Sciatic nerve (tissue), 2 donors: ENCODE measurements at places on chromosomes 11 and 22. TPM values are rescaled to one million over a fixed set of nuclear protein-coding genes. Genes with fewer than 3 reads are reported as not detected.

GRCh38 chr11:119460582-119460981 lies 37.6 kb upstream of the THY1 start:
- DNase-seq: no peak

DNA sequence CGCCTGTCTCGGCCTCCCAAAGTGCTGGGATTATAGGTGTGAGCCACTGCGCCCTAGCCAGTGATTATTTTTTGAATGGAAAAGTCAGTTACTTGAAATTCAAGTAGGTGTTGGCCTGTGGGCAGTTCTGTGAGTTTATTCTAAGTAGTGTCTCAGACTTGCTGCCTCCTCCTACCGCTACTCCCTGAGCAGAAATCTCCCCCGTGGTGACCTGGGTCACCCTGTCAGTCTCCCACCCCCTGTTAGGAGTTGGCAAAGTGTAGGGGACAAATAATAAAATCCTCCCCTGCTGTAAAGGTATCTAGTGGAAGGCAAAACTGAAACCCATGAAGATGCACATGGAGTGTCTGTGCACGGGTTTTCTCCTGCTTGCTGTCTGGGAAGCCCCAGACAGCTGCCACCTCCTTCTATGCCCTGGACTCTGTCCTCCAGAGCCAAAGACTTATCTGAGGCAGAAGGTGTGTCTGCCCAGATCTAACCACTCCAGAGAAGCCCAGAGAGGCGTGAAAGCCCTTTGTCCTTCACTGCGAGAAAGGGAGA lies 26.3 kb downstream of the SNAP29 start:
- DNase-seq: no peak

GRCh38 chr11:128506999-128507611 lies 80.3 kb downstream of the ETS1 start:
- DNase-seq: peak; percentile 79

- no peak for DNase-seq
Measured at GRCh38 chr11:95066716-95067038, at the start of gene SRSF8. TSS of gene SRSF8 (plus strand) at chr11:95066919. CDS start at chr11:95067227, 308 bp downstream.

The THAP12 gene
- total RNA-seq: 45.6 TPM

- DNase-seq: no peak
Measured at GRCh38 chr11:394034-394857, at the start of gene PKP3. TSS of gene PKP3 (plus strand) at chr11:394209. CDS start at chr11:394293, 84 bp downstream.

DNA sequence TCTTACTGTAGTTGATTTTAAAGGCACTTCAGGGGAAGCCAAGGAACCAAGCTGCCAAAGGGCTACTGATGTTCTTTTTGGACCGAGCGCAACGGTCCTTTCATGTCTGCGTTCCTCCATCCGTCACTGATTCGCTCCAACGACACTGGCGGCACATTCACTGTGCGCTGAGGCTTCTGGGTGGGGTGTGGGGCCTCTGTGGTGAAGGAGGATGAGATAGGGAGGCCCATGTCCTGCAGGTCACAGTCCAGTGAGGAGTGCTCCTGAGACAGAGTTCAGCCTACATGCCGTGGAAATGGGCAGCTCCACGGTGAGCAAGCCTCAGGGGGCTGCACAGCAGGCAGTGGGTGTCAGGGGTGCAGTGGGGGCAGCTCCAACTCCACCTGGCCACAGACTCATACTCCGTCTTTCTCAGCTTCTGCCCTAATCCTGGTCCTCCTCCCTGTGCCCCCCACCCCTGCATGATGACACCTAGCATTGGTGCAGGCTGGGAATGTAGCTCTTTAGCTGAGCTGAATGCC lies 87.8 kb upstream of the SHANK2 start:
- peak; percentile 25 for DNase-seq

DNA sequence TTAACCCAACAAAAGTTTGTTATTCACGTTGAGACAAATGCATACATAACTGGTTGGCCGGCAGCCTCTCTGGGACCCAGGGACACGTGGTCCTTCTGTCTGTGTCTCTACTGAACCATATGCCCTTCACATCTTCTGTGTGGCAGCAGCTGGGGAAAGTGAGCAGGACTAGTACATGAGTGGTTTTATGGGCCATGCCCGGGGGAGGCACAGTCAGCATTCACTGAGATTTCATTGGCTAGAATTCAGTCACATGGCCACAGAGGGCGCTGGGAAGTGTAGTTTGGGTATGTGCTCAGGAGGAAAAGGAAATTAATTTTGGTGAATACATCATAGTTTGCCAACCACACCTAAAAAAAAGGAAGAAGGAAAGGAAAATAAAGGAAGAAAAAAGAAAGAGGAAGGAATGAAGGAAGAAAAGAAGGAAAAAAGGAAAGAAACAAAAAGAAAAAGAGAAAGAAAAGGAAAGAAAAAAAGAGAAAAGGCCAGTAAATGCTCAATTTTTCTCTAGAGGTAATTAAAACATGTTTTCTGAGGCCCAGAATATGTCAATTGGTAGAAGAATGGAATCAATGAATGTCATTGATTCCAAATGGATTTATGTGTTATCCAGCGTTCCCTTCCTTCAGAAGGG lies 55.9 kb upstream of the KIRREL3 start:
- no peak for DNase-seq

DNA sequence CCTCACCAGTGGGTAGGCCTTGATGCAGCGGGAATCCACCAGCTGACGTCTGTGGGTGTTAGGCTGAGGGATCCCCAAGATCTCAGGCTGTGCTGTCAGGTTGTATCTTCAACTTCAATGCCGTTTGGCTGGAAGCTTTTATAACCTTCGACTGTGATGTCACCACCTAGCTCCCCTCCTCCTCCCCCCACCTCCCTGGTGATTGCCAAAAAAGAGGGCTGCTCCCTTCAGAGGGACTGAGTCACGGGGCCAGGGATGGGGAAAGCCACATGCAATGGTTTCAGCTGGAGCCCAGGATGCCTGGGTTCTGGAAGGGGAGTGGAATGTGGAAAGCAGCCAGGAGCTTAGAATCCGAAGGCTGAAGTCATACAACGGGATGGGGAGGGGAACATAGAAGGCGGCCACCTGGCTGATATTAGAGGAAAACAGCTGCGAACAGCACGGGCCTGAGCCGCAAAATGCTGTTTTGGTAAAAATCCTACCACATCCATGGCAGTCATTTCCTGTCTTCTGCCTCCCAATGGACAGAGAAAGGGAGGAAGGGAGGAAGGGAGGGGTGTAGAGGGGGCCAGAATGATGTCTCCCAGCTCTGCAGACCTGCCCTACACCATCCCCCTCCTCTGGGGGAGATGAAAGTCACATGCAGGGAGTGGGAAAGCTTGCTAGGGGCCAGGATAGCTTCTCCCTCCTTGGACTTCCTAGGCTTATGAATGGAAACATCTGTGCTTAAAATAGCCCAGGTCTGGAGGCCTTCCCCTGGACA lies at the start of gene LRRN4CL:
LRRN4CL (minus strand) TSS at position 110 of the 763 bp plus-strand sequence. CDS start 1,022 bp downstream, outside the sequence.
- DNase-seq: peak; percentile 89

- no peak for DNase-seq
Measured at GRCh38 chr11:59283825-59284772, 71.4 kb upstream of the MPEG1 start.

DNA sequence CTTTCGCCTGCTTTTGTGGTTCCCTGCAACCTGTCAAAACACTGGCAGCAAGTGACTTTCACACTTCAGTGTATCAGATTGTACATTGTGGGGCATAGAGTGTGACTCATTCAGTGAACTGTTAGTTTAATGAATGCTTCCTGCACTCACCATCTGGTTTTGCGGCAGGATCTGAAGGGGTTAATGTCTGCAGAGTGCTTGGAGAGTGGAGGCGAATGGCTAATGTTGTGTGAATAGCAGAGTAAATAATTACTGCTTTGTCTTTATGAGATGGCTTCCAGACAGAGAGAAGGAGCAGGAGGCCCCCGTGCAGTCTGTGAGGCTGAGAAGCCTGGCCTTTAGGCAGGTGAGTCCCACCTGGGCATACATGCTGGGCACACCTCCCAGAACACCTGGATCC lies 454.3 kb upstream of the KIRREL3 start:
- DNase-seq: no peak

DNA sequence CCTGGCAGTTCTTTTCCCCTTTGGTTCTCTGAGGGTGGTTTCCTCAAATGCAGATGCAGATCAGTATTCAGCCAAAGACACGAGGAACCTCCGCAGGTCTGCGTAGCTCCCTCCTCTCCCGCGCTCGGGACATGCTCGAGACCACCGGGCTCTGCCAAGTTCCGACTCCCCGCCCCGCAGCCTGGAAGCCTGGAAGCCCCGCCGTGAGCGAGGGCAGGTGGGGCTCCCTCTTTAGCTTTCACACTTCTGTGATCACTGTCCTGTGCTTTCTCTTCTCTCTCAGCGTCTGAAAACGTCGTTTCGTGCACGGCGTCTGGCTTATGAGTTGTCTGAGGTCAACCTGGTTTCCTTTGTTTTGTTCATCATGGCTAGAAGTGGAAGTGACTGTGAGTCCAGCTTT lies 26.6 kb downstream of the ZBED4 start:
- DNase-seq: no peak

The CRYBB2 gene
- not detected for total RNA-seq

DNA sequence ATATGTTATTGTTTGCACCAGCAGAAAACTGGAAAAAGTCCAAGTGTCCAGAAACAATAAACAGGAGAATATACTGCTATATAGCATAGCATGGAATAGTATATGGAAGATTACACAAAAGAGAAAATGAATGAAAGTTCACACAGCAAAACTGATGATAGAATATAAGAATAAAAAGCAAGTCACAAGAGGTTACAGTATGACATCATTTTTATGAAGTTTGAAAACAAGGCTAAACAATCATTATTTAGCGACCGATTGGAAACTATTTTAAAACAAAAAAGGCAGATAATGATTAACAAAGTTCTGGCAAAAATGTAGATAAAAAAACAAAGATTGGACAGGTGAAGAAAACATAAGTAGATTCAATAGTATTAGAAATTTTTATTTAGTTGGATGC lies 47.1 kb downstream of the SOX6 start:
- DNase-seq: no peak

The C11orf42 gene
- total RNA-seq: not detected

The PTPRCAP gene
- 4.2 TPM for total RNA-seq

DNA sequence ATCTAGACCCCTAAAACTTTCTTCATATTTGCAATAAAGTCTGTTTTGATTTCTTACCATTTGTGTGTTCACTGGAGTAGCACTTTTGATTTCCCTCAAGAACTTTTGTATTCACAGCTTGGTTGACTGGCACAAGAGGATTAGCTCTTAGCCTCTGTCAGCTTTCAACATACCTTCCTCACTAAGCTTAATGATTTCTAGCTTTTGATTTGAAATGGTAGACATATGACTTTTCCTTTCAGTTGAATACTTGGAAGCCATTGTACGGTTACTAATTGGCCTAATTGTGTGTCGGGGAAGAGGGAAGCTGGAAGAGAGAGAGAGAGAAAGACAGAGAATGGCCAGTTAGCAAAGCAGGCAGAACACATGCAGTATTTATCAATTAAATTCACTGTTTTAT lies 180.5 kb downstream of the ARHGAP42 start:
- DNase-seq: no peak

- DNase-seq: no peak
Measured at GRCh38 chr11:57320719-57321387, 3.9 kb downstream of the TNKS1BP1 start.

- no peak for DNase-seq
Measured at GRCh38 chr11:113457784-113458183, 17.4 kb downstream of the DRD2 start.

The LARGE2 gene
- 1.4 TPM for total RNA-seq

DNA sequence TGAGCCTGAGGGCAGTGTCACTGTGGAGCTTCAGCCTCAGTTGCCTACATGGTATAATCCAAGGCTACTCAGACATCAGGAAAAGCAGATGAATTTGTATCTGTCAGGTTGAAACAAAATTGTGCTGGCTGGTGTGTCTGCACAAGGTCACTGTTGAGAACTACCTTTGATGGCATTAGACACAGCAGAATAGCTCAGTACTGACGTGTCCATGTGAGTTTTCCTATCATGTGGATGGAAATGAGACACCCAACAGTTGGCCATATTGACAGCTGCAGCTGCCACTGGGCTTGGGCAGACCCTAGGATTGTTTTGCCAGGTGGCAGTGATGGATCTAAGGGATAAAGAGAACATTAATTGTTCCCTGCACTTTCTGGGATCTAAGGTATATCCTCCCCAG lies 15.8 kb downstream of the CCDC134 start:
- DNase-seq: no peak

GRCh38 chr11:126663749-126664592 lies 308.5 kb downstream of the ST3GAL4 start:
- DNase-seq: no peak

GRCh38 chr11:79330651-79331050 lies 110.2 kb downstream of the TENM4 start:
- DNase-seq: no peak

GRCh38 chr11:134528453-134528852 lies 116.4 kb upstream of the B3GAT1 start:
- peak; percentile 15 for DNase-seq

- DNase-seq: peak; percentile 80
Measured at GRCh38 chr11:118436639-118437207, 431 bp downstream of the KMT2A start.

DNA sequence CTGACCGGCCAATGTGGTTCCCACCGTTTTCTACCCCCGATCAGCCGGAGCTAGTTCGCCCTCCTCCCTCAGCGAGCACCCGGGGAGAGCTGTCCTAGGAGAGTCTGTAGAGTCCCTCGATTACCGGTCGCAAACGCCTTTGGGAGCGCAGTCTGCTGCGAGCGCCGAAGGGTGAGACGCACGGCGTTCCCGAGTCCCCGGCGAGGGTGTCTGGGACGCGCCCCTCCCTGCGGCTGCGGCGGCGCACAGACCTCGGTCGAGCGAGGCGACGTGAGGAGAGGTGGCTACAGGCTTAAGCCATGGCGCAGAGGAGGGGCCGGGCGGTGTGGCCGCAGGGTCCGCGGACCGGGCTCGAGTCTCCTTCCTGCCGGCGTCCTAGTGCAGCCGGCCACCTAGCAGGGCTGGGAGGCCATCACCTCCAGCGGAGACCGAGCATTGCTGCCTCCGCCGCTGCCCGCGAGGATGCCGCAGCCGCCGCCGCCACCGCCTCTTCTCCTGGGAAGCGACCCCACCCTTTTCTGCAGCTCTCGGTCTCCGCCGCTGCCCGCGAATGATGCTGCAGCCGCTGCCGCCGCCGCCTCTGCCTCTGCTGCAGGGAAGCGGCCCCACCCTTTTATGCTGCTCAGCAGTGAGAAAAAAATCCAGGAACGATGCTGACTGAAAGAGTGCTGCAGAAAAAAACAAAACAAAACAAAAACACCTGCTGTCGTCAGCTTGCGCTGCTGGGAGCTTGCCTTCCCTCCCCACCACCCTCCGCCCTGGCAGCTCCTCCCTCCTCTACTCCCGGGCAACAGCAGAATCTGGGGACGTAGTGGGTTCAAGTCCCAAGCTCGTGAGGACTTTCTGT lies at the start of gene MAP6:
MAP6 (minus strand) TSS at position 588 of the 847 bp plus-strand sequence. CDS start 669 bp downstream, outside the sequence.
- DNase-seq: no peak

- no peak for DNase-seq
Measured at GRCh38 chr22:37982151-37982785, 2.1 kb downstream of the SOX10 start.

- DNase-seq: no peak
Measured at GRCh38 chr11:6526411-6527135, 29.5 kb downstream of the DNHD1 start.

- DNase-seq: no peak
Measured at GRCh38 chr11:45610627-45611026, 54.8 kb downstream of the CHST1 start.

The OR51B5 gene
- 1.4 TPM for total RNA-seq

The NXPE2 gene
- 0.71 TPM for total RNA-seq

GRCh38 chr11:13949876-13950275 lies 12.6 kb upstream of the SPON1 start:
- DNase-seq: no peak

- no peak for DNase-seq
Measured at GRCh38 chr11:57647960-57648800, 1.5 kb downstream of the YPEL4 start.
